ENCODE measurements at places on chromosomes 11 and 22.
A peak's percentile ranks its signal among the peaks of the same experiment; 100 is the strongest.

DNA sequence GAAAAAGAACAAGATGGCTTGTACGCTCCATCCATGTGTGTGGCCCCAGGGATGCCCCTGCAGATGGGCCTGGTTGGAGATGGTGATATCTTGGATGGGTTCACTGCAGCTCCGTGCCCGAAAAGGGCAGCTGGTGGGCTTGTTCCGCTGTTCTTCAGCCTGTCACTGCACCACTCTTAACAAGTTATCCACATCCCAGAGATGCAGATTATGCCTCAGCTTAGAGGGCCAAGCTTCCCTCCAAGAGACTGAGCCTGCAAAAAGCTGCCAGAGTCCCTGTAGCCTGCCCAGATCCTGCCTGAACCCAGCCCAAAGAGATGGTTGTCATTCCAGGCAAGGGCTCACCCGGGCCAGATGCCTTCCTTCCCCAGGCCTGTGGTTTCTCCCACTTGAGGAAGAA lies 308.0 kb downstream of the OPCML start:
- no peak for DNase-seq

DNA sequence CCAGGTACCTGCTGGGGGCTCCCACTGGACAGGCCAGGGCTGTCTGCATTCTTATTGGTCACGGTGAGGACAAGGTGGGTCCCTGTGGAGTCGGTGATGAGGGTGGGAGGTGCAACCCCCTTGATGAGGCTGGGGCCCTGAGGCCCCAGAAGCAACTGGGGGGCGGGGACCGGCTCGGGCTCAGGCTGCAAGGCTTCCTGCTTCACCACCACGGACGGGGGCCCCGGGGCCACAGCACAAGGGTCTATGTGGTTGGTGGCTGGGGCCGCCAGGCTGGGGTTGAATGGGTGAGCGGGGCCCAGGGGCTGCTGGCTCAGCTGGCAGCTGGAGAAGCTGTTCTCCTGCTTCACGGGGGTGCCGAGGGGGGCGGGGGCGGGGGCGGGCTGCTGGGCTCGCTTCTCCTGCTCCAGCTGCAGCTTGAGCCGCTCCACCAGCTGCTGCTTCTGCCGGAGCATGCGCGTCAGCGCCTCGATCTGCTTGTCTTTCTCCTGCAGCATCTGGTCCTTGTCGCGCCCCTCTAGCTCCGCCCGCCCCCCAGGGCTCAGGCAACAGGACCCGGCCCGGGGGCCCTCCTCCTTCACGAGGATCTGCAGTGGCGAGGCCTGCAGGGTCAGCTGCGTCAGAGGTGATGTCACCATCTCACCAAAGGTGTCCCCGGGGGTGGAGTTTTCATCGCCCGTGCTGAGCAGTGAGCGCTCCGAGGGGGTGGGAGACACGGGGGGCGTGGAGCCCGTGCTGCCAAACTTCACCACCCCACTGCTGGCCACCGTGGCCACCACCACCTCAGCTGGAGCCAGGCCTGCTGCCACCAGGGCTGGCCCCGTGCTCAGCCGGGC lies 48.2 kb downstream of the SGSM3 start:
- no peak for DNase-seq

DNA sequence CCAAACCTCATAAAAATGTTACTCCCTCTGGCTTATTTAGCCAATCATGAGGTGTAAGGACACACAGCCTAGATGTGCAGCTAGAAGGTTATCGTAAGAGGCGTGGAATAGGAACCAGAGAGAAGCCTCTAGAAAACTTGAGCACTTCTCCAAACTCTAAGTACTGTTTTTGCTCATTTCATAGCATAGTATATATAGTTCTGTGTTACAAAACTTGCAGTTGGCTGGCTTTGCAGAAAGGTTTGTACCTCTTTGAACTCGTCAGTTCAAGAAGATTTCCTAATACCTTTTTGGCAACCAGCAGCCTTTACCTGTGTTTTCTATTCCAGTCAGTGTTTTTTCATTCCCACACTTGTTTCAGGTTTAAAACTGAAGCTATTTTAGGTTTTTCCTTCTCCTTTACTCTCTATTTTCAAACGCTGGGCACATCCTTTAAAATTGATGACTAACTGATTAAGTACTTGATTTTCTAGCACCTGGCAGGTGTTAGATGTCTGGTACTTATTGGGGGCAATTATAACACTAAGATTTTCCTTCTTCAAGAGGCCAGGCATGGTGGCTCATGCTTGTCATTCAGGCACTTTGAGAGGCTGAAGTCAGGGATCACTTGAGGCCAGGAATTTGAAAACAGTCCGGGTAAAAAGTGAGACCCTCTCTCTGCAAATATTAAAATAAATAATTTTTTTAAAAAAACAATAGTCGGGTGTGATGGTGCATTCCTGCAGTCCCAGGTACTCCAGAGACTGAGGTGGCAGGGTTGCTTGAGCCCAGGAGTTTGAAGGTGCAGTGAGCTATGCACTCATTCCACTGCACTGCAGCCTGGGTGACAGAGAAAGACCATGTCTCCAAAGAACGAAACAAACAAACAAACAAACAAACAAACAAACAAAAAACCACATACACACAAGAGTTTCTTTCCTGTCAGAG lies 125.2 kb downstream of the LRRC4C start:
- no peak for DNase-seq

DNA sequence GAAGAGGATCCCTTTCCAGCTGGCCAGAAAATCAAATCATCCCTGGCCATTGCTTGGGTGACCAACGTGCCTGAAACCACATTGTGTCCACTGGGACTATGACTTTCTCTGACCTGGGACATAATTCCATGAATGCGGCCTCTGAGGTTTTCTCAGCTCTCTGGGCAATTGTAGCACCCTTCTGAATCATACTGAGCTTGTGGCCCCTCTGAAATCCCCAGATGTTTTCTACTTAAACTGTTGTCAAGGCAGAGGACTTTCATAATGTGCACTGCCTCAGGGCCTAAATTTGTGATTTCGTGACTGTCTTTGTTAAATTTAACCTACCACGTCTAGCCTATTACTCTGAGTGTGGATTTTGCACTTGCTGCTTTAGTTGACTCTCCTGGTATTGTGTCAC lies 321.1 kb upstream of the PLET1 start:
- DNase-seq: no peak

DNA sequence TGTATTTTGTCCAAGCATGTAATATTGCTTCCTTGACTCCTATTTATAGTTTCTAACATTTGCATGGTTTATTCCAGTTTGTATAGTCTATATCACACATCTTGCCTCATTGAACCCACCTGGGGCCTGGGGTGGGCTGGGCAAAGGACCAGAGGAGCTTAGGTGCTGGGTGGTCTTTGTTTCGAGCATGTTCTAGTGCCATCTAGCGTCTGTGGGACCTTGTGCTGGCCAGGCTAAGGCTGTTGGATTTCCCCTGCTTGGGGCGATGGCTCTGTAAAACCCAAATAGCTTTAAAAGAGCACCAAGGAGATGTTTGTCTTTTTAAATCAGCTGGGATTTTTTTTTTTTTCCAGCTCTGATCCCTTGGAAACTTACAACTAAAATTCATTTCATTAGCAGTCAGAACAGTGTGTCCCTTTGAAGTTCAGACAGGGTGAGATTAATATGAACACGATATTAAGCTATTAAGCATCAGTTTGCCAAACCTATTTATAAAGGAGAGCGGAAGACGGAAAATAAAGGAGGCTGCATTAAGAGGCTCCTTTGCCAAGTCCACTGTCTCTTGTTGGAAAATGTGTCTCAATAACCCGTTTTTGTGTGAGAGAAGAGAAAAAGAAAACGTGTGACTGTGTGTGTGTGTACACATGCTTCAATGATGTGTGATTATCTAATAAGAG lies 157.4 kb downstream of the COMMD9 start:
- peak; percentile 54 for DNase-seq

- no peak for DNase-seq
These were observed 49.9 kb downstream of the KIAA1671 start for GRCh38 chr22:25002241-25002985.

- no peak for DNase-seq
These were observed 19.4 kb downstream of the SYTL2 start for GRCh38 chr11:85791409-85791990.

DNA sequence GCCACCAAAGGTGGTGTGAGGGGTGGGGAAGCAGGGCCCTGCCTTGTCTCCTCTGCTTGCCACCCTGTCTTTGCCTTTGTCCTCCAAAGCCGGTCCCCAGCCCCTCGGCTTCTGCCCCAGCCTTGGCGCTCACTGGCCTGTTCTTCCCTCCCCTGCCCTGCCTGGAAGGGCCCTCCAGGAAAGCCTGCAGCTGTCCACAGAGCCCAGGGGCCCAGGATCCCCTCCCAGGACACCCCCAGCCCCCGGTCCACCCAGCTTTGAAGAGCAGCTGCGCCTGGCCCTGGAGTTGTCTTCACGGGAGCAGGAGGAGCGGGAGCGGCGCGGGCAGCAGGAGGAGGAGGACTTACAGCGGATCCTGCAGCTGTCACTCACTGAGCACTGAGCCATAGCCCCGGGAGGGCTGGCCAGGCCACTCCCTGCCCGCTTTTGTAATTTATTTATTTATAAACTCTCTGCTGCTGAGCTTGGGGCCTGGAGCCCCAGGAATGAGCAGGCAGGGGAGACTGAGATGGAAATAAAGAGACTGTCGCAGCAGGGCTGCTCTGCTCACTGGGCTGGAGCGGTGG lies 1.3 kb upstream of the SSH3 start:
- peak; percentile 61 for DNase-seq

- DNase-seq: no peak
These were observed 1.3 kb upstream of the CLDN25 start for GRCh38 chr11:113778111-113778910.

DNA sequence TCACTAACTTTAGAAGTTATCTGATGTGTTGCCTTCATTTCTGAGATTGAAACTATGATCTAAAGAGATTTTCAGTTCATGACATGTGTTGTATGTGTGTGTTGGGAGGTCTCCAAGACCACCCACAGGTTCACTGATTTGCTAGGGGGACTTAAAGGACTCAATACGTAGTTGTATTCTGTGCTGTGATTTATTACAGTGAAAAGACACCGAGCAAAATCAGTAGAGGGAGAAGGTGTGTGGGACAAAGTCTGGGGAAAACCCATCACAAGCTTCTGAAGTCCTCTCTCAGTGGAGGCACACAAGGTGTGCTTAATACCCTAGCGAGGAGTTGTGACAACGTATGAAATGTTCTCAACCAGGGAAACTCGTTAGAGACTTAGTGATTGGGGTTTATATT lies 35.6 kb downstream of the RNF169 start:
- no peak for DNase-seq

DNA sequence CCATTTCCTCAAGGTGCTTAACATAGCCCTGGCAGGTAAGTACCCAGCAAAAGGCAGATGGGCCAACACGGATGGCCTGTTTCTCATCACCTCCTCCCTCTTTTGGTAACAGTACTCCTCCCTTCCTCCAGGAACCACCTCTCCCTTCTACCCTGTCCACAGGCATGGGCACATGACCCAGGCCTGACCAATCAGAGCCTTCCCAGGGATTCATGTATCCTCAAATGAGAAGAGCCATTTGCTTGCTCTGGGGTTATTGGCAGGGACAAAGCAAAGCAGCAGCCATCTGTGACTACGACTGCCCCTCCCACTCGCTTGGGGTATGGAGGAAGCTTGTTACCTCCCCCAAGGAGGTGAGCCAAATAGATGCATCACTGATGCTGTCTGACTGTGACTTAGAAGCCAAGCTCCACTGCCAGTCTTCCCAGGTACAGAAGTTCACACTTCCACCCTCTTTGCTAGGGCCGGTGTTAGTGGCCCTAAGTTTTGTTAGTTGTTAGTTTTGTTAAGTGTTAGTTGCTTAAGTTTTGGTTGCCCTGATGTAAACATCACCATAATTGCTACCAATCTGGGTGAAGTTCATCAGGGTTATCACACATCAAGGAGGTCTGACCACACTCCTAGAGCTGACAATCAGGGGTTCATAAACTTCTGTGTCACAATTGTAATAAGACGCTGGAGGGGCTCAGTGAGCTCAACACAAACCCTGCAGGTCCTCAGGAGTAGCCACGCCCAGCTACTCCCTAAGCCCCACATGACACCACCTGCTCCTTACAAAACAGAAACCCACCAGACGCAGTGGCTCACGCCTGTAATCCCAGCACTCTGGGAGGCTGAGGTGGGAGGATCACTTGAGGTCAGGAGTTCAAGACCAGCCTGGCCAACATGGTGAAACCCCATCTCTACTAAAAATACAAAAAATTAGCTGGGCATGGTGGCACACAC lies 57.3 kb downstream of the ARFGAP3 start:
- DNase-seq: no peak

DNA sequence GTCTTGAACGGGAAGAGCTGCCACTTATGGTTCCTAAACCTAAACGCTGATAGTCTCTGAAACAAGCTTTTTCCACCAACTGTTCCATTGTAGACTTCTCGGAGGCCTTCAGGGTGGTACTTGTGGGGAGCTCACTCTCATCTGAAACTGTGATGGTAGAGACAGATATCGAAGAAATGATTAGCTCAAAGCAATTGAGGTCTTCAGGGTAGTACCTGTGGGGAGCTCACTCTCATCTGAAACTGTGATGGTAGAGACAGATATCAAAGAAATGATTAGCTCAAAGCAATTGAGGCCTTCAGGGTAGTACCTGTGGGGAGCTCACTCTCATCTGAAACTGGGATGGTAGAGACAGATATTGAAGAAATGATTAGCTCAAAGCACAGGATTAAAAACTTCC lies 175.7 kb downstream of the SWAP70 start:
- DNase-seq: no peak

DNA sequence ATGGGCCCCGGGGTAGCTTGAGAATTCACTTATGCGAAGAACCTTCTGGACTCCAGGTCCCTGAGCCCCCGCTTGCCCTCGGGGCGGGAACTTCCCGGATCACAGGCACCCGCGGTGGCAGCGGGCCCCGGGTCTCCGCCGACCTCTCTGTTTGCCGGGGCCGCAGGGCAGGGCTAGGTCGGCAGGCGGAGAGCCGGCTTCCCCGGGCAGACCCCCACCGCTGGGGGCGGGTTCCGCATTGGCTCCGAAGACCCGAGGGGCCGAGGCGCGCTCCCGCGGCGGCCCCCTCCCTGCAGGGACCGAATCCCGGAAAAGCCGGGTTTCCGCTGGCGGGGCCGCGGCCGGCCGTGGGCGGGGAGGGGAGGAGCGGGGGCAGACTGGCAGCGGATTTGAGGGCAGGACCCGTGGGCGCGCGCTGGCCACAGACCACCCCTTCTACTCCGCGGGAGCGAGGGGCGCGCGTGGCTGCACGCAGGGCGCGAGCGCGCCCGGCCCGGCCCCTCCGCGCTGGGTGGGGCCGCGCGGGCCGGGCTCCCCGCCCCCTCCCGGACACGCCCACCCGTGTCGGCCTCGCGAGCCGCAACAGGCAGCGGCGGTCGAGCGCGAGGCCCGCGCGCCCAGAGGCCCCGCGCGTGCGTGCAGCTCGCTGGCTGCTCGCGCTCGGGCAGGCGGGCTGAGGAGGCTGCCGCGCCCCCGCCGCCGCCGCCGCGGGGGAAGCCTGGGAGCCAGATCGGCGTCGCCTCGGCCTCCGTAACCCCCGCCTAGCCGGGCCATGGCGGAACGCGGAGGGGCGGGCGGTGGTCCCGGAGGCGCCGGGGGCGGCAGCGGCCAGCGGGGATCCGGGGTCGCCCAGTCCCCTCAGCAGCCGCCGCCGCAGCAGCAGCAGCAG lies at the start of gene PACS1:
Gene PACS1, plus strand, starts transcription at position 558 of the 889 bp plus-strand sequence. Its CDS starts 215 bp downstream, at position 773.
- DNase-seq: no peak

DNA sequence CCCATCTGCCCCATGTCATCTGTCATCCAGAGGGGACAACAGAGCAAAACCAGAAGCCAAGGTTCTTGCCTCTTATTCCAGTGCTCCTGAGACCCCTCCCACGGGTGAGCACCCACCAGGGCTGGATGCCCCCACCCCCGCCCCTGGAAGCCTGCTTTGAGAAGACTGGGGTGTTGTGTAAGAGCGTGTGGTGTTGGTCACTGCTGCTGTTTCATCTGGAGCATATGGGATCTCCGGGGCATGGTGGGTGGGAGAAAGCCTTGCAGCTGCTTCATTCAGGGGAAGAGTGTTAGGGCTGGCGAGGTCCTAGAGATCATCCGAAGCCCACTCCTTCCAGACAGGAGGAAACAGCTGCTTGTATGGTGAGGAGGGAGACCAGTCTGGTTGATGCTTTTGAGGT lies 54.1 kb downstream of the CHRDL2 start:
- DNase-seq: no peak
